ENCODE measurements at places on chromosomes 1 and 21. TPM values are rescaled to one million over a fixed set of nuclear protein-coding genes. Genes with fewer than 3 reads are reported as not detected.

ADGRL4 gene
- total RNA-seq = not detected

PRDM16 gene
- total RNA-seq = 0.97 TPM

LENEP gene
- not detected for total RNA-seq

LPAR3 gene
- 0.27 TPM for total RNA-seq

ATP6V1G3 gene
- total RNA-seq = not detected

OR2W3 gene
- not detected for total RNA-seq

DNA sequence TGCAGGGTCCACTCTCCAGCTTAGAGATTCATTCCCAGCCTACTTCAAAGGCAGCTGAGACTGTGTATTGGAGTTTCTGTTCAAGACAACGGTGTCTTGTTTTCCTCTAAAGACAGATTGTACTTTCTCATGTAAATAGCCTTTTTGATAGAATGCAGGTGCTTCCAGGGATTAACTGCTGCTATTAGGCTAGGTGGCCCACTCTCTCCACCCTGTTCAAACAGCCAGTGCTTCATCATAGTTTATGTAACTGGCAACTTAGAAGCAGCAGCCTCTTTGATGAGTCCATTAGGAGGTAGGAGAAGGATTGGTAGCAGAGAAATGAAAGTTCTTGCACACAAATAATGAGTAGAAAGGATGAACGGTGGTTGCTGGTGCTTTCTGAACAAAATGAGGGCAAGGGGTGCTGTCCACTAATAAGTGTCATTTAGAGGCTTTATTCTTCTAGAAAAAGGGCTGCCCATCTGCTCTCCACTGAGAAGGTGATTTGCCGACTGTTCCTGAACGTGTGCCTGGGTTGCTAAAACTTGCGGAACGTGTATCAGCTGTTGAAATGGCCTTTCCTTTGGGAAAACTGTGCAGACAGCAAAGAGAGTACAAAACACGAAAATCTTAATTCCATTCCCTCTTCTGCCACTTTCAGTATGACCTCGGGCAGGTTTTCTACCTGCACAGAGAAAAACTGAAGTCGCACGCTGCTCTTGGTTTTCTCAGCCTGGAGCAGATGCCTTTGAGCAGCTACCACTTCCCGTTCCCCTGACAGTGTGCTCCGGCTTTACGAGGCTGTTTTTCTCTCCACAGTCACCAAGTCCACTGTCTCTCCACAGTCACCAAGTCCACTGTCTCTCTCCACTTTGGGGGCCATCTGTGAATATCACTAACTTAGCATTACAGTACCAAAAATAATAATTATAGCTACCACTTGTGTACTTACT lies 228.9 kb downstream of the KIF26B start:
- DNase-seq = no peak

DNA sequence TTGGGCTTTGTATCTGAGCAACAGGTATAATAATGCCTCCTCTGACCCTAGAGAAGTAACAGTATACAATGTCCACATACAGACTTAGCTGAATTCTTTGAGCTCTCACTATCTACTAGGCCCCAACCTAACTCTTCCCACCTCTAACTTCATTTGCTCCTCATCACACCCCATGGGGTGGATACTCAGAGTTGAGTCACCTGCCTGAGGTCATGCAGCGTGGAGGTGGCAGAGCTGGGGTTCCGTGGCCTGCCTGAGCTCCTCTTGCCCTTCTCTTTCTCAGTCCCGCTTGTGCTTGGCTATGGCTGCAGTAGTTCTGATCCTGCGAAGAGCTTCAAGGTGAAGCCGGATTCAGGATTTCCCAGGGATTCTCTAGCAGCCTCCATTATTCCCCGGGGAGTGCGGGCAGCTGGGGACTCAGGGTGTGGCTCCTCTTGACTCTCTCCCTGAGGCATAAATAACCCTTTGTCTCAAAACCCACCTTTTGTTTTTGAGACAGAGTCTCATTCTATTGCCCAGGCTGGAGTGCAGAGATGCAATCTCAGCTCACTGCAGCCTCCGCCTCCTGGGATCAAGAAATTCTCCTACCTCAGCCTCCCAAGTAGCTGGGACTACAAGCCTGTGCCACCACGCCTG lies 29.9 kb upstream of the ACTL8 start:
- DNase-seq = no peak

DNA sequence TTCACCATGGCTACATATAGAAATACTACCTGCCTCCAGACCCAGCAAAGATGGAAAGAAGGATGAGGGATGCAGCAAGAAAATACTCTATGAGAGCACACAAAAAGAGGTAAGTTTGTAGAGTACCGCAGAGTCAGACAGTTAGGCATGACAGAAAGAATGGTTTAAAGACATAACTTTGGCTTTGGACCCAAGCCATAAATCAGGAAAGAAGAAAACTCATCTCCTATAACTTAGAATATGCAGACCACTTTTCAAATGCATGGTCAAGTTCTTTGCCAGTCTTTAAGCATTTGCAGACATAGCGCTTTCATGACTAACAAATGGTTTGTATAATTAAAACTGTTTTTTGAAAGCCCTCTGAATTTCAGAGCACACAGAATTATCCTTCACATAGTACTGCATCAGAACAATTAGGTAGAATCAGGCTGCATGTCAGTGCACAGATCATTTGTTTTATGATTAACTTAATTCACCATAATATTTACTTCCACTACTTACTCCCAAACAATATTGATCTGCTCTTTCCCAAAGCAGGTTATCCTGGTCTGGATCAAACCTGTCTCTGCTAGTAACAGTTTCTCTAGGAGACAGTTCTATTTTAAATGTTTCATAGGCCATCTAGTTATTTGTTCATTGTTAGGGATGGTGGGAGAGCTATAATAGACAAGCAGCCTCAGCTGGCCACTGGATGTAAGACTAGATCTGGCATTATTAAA lies 280.7 kb upstream of the NR5A2 start:
- no peak for DNase-seq

- DNase-seq = no peak
Observed at GRCh38 chr1:58899587-58900271, 115.9 kb upstream of the JUN start.

GRCh38 chr1:114610546-114611245 lies 29.3 kb upstream of the BCAS2 start:
- DNase-seq = peak; percentile 13

DNA sequence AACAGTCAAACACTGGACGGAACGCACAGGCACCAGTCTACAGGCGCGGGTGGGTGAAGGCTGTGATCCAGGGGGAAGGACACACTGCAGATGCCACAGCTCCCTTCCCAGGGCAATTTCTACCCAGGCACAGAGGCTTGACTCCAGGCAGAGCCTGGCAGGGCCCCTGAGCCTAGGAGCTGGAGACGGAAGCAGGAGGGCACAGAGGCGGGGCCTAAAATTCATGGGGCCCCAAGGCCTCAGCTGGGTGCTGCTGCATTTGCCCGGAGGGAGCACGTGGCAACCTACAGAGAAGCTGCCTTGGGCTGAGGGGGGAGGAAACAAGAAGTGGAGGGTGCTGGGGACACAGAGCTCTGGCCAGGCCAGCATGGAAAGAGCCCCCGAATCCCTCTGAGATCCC lies 41.2 kb downstream of the UBE2G2 start:
- DNase-seq = no peak

DNA sequence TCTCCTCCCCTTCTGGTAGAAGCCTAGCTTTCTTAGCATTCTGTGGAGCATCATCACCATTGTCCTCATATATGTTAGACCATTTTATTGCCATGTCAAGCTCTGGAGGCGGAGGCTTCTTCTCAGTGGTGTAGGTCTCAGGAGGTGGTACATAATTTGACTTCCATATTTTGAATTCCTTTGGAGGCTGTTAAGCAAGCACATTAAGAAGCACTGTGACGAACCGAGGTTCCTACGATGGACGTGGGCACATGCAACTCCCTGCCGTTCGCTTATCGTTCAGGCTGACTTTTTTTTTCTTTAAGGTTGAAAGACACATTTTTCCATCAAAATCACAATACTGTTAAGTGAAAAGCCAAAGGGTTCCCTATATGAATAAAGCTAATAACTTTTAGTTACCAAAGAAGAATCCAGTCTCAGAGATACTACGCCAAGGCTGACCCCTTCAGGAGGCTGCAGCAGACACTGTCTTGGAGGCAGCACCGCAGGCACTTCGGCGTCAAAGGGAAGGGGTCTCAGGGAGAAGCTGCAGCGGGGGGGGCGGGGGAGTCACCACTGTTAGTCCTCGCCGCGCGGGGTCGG lies 835 bp downstream of the C1orf52 start:
- no peak for DNase-seq

DNA sequence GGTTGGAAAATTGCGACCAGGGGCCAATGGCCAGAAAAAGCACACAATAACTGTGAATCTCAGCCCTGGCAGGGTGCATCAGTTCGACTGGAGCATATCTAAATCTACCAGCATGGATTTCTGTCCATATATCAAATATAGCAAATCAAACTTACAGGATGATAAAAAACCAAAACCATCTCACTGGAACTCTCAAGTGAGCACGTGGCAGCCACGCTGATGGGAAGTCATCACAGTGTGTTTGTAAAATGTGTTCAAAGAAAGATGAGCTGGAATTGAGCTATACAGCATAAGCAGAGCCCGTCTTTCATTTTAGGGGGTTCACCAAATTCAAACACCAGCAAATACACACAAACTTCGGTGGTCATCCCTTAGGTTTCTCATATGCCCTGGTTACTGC lies 610.1 kb downstream of the AJAP1 start:
- DNase-seq = no peak

DNA sequence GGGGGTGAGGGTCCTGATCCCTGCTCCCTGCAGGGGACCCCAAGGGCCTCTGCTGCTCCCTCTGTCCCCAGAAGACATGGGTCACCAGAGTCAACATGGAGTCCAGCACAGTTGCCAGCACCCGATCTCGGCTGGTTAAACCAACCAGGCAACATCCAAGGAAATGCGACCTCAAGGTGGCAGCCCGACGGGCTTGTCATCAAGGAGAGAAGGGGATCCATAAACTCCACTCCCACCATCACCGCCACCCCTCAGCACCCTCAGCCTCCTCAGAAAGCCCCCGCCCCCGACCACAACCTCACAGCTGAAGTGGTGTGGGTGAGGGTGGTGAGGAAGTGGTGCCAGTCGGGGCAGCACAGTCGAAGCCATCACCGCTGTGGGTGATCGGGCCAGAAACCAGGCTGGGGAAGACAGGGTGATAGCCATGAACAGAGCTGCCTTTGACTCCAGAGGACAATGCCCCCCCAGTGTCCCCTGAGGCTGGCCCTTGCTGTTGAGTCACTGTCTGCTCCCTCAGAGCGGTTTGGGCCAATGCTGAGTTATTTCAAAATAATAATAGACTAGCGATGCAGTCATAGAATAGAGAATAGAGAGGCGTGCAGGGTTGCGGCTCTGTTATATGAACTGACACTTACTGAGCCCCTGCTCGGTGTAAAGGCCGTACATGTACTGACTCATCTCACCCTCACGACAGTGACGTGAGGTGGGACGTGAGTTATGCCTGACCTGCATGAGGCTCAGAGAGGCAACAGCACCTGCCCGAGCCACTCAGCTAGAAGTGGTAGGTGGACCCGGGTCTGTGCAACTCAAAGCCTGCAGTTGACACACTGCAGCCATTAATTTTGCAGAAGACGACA lies 88.7 kb upstream of the IFFO2 start:
- DNase-seq = no peak

- no peak for DNase-seq
Observed at GRCh38 chr1:151444783-151445177, 14.5 kb downstream of the POGZ start.

- DNase-seq = no peak
Observed at GRCh38 chr1:50474859-50475809, 51.9 kb upstream of the DMRTA2 start.

DNA sequence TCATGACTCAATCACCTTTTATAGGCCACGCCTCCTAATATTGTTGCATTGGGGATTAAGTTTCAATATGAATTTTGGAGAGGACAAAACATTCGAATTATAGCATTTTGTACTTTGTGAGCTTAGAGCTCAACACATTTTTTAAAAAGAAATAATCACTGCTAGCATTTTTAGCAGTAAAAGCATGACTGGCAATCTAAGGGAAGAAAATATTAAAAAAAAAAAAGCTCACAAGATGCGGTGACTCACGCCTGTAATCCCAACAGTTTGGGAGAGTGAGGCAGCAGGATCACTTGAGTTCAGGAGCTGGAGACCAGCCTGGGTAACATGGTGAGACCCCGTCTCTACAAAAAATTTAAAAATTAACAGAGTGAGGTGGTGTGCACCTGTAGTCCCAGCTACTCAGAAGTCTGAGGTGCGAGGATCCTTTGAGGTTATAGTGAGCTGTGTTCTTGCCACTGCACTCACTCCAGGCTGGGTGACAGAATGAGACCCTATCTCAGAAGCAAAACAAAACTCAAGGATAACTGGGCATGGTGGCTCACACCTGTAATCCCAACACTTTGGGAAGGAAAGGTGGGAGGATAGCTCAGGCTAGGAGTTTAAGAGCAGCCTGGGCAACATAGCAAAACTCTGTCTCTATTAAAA lies 28.8 kb upstream of the DIPK1A start:
- DNase-seq = no peak

- DNase-seq = peak; percentile 59
Observed at GRCh38 chr1:223704921-223705878, 7.1 kb upstream of the CAPN2 start.

GRCh38 chr1:45687754-45688740 lies at the start of gene TMEM69:
Gene TMEM69, plus strand, starts transcription at chr1:45688181. Its CDS starts 2,888 bp downstream, at chr1:45691069.
- peak; percentile 86 for DNase-seq

DNA sequence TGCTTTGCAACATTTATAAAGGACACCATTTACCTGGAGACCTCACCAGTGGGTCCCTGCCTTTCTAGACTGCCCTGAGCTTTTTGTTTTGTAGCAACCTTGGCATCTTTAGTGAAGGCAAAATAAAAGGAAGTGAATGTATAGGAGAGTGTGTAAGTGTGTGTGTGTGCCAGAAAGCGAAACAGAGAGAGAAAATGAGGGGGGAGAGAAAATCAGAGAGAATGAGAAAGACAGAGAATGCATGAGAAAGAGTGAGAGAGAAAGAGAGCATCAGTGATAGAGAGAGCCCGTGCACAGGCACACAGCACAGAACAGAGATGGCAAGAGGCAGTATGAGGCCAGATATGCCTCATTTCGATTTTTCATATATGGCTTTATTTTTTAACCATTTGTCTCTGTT lies 57.5 kb downstream of the HSD3B1 start:
- no peak for DNase-seq

GRCh38 chr1:203072911-203073310 lies 12.9 kb downstream of the MYOG start:
- DNase-seq = no peak

- DNase-seq = no peak
Observed at GRCh38 chr1:38941527-38942019, at the start of gene RHBDL2. Gene RHBDL2, minus strand, starts transcription at chr1:38941830. Its CDS starts 22,618 bp downstream, at chr1:38919212.

GRCh38 chr1:184941410-184941733 lies 32.9 kb downstream of the NIBAN1 start:
- DNase-seq = no peak

DNA sequence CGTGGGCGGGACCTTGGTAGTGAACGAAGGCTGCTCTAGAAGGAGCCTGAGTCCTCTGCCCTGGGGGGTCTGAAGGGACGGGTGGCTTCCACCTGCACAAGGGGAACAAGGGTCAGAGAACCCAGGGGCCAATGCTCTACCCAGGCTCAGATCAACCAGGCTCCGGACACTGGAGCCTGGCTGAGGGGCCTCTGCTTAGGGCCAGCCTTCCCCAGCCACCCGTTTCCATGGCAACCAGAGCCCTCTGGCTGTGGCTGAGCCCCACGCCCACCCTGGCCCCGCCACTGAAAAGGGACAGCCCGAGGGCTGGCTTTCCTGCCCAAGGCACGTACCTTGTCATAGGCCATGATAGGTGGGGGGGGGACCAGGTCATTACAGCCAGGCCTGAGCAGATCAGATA lies 724.6 kb downstream of the PTPRU start:
- DNase-seq = no peak

GRCh38 chr1:89100412-89100811 lies 25.5 kb downstream of the GBP2 start:
- DNase-seq = no peak

Measured in H4 (cell line).